Activated CD8-positive, alpha-beta memory T cell treated with anti-CD3 and anti-CD28 coated beads for 1 hour (primary cell): ENCODE measurements at places on chromosomes 2 and 18.

DNA sequence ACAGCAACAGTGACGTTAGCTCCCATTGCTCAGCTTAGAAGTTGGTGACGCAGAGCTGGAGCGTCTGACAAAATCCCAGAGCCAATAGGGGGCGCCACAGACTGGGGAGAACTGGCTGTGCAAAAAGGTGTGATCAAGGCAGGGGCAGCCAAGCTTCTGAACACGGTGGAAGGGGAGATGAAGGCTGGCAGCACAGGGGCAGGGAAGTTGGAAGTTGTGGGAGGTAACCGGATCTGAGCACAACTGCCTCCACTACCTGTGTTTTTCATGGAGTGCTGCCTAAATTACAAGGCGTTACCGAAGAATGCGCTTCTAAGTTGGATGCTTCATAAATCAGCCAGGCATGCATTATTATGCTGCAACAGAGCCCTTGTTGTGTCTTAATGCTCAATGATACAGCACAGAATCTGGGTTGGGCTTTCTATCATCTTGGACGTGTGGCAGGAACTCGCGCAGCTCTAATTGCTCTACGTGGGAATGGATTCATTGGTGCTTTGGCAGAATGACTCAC, 370.0 kb downstream of the SLC4A3 start:
- DNase-seq: no peak

DNA sequence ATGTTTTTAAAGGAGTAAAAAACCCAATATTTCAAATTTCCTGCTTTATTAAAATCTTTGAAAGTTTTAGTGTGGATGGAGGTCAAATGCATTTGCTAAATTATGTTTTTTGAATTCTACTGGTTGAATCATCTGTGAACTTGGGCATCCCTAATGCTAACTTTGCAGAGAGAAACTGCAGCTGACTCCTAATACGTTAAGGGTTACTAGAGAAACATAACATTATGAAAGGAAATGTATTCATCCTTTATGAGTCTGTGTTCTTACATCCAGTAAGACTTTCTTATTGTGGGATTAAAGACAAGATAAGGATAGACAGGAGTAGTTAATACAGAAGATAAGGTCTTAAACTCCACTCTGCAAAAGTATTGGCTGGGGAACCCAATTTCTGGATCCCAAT, 140.6 kb downstream of the FAM124B start:
- DNase-seq: no peak

- DNase-seq: no peak
Measured at GRCh38 chr2:172370821-172371455, 56.4 kb upstream of the ITGA6 start.

DNA sequence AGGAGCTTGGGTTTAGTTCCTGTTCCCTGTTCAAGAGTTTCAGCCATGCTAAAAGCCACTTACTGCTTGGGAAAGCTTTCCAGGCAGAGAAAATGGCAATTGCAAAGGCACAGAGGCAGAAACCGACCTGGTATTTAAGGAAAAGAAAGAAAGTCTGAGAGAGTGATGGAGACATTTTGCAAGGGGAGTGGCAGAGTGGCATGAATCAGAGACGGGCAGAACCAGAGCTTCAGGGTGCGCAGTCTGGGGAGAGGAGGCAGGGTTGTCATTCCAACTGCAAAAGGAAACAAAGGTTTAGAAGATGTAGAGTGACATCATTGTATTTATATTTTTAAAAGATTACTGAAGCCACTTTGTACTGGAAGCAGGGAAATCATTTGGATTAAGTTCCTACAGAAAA, 14.9 kb upstream of the GNAL start:
- DNase-seq: no peak

- DNase-seq: no peak
Measured at GRCh38 chr18:33741760-33742159, 163.7 kb downstream of the ASXL3 start.

GRCh38 chr2:161367675-161368074, 48.4 kb upstream of the TBR1 start:
- no peak for DNase-seq
